GM04504 (cell line): ENCODE measurements at places on chromosomes 5 and 9.
A peak's percentile ranks its signal among the peaks of the same experiment; 100 is the strongest.

- no peak for DNase-seq
Measured at GRCh38 chr5:96752341-96753016, 55.3 kb downstream of the ERAP1 start.

- DNase-seq: peak; percentile 85
Measured at GRCh38 chr9:16964228-16964627, 93.8 kb upstream of the BNC2 start.

- no peak for DNase-seq
Measured at GRCh38 chr9:87558606-87559190, 61.0 kb downstream of the DAPK1 start.

DNA sequence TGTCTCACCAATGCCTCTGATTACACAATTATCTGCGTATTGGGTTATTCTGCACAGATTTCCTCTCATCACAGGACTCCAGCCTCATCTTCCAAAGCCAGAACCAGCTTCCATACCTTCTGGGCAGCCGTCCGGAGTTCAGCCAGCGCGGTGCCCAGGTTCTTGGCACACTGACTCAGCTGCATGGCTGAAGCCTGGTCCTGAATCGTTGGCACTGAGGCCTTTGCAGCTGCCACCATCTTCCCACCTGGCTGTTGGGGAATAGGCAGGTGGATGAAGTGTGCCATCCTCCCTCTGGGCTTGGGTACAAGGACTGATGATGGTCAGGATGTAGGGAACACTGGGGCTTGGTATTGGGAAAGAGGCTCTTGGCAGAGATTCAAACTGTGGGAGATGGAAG lies 17.9 kb downstream of the TLN1 start:
- no peak for DNase-seq

DNA sequence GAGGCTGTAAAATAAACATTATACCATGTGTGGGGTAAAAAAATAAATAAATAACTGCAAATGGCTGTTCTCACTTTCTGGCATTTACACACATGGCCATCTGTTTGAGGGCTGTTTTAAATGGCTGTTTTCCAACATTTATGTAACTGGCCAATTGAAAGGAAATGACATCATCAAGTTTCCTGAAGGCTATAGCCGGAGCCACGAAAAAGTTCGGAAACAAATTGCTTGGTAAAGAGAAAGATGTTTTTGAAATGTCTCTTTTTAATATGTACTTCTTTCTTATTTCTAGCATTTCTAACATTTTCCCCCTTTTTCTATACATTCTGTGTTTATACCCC lies 95.4 kb upstream of the DAB2 start:
- peak; percentile 84 for DNase-seq

- DNase-seq: peak; percentile 1
Measured at GRCh38 chr5:155616779-155617392, 603.3 kb downstream of the KIF4B start.

DNA sequence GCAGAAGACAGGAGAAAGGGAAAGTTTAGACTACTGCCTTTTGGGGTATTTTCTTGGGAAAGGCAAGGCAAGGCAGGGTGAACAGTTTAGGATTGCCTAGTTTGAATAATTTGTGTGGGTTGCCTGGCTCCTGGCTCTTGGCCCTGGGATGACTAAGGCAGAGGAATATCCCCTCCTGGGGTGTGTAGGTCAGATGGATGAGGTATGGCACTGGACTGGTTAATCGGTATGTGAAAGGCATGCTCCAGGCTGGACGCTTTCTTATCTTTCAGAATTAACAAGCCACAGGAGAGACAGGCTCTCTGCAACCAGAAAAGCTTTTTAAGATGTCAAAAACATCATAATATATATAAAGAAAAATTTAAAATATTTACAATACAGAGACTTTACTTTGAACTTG lies 58.6 kb downstream of the STARD4 start:
- DNase-seq: no peak

GRCh38 chr9:115694014-115694413 lies 459.6 kb upstream of the PAPPA start:
- peak; percentile 91 for DNase-seq

DNA sequence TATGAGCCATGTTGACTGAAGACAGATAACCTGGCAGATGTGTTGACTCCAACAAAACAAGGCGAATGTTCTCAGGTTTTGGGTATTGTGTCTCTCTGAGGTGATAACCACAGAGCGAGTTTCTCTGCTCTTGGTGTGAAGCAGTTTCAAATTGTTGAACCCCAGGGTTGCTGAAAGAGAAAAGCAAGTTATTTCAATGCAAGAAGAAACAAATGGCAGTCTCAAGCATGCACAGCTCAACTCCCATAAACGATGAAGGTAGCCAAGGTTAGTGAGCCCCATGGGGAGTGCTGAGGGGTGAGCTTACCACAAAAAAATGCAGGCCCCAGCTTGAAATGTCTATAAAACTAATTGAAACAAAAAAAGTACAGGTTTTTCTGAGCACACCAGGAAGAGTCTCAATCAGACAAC lies 220.8 kb upstream of the DAPK1 start:
- no peak for DNase-seq

DNA sequence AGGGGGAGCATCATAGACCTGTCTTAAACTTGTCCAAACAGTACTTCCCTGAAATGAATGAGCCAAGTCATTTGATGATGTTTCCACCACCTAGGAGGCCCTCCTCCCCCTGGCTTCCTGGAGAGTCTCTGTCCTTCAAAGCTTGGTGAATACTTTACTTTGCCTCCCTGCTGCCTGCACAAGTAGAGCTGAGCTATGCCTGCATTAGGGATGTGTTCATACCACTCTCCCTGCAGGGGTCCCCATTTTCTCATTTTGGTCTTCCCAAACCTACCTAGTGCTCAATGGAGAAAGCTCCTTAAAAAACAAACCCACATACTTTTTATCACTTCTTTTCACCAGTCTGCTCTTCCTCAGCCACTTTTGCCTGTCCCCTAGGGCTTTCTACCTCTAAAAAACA lies 7.7 kb downstream of the CCNI2 start:
- no peak for DNase-seq

- DNase-seq: no peak
Measured at GRCh38 chr9:113416149-113416721, 5.7 kb downstream of the C9orf43 start.

DNA sequence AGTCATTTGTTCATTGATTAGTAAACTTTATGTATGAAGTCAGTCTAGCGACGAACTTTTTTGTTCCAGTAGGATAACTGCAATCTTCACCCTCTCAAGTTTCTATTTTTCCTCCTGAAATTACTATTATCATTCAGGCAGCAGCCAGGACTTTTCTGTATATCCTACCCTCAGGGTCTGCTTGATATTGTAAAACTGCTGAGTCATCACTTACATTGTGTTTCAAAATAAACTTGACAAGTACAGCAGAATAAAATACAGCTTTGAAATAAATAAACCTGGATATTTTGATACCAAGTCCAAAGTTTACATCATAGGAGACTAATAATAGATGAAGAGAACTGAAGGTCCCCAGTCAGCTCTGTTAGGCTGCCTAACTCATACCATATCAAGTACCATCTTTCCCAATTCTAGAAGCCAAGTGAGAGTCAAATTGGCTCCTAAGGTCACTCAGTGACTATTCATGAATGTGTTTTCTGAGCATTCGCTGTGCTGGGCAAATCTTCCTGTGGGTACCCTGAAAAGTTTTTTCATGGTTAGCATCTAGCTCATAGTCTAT lies 234.6 kb downstream of the PARP8 start:
- DNase-seq: no peak

DNA sequence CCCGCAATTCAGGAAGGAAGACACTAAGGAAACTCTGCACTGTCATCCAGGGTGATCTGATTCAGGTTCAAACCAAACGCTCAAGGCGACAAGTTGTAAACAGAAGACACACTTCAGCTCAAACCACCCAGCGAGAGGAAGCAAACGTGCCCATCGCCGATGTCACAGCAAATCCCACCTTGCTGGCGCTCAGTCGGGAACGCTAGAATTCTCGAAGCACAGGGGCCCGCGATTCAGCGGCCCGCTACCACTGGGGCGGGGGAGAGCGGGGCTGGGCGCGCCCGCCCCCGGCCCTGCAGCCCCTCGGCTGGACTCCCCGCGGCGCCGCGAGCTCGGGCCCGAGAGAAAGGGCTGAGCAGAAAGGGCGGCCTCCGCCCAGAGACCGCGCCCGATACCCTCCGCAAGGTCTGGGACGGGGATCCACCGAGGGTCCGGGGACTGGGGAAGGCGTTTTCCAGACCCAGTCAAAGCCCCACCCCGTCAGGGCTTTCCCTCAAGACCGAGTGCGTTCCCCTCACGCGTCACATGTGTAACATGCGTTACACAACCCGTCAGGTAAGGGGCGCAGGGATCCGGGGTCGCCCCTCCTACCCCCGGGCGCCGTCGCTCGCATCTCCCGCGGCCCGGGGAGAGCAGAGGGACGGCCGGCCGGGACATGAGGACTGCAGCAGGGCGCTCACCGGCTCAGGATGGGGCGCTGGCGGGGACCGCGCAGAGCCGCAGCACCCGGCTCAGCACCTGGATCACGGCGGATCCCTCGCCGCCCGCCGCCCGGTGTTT lies 469 bp downstream of the AGTPBP1 start:
- DNase-seq: peak; percentile 2

GRCh38 chr5:143078313-143078712 lies 308.1 kb downstream of the ARHGAP26 start:
- DNase-seq: no peak

DNA sequence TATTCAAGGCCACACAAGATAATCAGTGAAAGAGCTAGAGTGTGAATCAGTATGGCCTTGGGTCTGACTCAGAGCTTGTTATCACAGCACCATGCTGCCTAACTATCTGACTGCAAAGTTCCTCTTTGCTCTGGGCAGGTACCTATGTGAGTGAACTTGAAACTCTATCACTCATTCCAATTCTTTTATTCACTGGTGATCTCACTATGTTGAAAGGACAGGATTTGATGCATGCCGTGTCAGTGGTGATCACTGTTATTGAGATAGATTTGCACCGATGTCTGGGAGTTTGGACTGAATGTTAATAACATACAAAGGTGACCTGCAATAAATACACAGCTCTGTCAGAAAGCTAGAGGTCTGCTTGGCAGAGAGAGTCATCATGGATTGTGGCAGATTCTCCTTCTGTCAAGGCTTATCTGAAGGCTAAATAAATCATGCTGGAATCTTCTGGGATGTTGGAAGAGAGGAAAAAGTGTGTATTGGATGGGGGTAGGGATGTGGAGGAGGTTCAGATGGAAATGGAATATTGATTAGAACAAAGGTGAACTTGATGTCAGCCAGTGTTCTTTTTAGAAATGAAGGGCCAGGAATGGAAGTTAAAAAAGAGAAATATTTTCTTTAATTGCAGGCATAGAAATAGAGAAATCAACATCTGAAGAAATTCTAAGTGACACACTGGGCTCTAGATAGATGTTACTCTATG lies 91.8 kb upstream of the TNC start:
- no peak for DNase-seq

DNA sequence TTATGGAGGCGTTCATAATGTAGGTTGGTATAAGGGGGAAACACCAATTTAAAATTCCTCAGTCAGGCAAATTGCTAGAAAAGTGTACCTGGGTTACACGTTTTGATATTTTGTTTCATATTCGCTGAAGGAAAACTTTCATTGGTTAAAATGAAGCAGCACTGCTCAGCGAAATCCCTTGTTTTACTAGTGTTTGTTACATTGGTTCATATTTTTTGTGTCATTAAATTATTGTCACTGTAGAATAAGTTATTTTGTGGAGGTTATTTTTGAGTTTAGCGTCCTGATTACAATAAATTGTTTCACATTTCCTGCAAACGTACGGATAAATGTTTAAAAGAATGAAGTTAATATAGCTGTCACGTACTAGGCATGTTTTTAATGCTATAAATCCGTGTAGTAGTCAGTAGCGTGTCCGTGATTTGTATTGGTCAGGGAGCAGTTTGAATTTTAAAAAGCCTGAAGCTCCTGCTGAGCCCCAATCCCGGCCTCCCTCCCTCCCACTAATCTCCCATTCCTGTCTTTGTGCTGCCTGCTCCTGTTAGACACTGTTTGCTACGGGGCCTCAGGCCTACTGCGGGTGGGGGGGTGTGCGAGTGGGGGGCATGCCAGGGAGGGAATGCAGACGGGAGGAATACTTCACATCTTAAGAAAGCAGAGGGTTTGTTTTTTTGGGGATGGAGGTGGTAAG lies 2.0 kb downstream of the NIPBL start:
- DNase-seq: no peak

DNA sequence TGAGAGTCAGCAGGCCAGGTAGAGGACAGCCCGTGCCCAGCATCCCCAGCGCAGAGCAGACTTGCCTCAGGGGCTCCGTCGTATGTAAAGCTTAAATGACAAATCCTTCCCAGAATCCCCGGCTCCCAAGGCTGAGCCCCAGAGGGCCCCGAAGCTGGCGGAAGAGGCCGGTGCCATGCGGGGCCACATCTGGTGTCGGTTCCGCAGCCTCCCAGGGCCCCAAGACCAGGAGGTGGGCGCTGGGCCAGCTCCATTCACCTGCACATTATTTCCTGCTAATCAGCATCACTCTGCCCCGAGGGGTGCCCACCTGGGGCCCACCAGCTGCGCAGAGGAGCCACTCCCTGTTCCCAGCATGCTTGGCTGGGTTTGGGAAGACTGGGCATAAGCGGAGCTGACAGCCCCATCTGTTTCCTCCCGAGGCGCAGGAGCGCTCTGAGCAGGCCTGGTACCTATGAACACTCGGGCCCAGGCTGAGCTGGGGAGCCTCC lies 124.0 kb upstream of the PPP1R26 start:
- DNase-seq: no peak

DNA sequence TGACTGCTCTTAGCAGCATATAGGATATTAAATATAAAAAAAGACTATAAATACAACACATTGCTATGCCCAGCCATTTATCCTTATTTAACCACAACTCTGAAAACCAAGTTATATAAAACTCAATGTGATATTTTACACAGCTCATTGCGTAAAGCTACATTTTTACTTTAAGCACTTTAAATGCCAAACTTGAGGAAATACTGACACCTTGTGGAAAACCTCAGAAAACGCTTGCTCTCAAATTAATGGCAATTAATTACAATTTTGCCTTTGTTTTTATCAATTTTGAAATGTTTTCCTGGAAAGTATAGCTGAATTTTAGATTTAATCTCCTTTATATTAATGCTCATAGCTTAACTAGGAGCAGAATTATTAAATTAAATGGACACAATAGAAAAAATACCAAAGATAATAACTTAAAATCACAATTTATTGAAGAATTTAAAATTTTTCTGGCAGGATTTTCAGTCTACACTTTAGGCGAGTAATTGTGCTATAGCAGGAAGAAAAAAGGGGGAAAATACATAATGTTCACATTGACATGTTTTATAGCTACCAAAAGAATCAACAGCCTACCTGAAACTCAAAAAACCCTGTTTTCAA lies 25.2 kb upstream of the PLAC8L1 start:
- DNase-seq: peak; percentile 12

DNA sequence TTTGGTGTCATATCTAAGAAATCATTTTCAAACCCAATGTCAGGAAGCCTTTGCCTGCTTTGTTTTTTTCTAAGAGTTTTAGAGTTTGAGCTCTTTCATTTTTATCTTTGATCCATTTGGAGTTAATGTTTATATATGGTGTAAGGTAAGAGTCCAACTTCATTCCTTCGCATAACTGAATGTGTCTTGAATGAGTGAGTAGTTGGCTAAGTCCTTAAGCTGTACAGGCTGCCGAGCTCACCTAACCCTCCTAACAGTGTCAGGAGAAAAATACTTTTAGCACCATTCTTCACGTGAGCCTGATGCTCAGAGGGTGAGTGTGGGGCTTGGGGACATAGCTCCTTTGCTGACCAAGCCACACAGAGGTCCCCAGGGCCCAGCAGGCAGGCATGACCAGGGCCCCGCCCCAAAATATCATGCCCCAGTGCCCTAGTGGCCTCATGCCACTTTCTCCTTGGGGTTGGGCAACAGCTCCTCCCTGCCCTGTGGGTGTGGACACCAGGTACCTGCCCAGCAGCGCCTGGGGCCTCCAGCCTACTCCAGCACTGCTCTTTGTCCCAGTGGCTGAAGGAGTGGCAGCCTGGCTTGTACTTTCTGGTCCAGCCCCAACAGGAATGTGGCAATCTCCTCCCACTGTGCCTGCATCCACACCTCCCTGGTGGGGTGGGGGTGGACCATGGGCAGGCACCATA lies 17.2 kb downstream of the PPARGC1B start:
- no peak for DNase-seq
